Large intestine (tissue), 12 donors: ENCODE measurements at places on chromosomes 4 and X. TPM values are rescaled to one million over a fixed set of nuclear protein-coding genes. Genes with fewer than 3 reads are reported as not detected.

DNA sequence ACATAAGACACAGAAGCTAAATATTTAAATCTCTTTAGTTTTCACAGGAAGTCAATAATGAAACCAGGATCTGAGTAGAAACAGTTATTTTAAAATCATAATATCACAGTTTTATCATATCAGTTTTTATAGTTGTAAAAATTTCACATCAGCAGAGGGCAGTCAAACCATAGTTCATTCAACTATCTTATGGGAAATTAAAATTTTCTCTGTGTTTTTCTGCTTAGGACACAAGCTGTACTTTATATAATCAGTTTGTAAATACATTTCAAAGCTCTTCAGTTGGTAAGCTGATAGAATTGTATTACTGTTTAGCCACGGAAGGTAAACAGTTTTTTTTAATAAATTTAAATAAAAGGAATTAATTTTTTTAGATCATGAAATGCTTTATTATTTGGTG, 204.8 kb upstream of the NUDT6 start:
- DNase-seq: no peak

DNA sequence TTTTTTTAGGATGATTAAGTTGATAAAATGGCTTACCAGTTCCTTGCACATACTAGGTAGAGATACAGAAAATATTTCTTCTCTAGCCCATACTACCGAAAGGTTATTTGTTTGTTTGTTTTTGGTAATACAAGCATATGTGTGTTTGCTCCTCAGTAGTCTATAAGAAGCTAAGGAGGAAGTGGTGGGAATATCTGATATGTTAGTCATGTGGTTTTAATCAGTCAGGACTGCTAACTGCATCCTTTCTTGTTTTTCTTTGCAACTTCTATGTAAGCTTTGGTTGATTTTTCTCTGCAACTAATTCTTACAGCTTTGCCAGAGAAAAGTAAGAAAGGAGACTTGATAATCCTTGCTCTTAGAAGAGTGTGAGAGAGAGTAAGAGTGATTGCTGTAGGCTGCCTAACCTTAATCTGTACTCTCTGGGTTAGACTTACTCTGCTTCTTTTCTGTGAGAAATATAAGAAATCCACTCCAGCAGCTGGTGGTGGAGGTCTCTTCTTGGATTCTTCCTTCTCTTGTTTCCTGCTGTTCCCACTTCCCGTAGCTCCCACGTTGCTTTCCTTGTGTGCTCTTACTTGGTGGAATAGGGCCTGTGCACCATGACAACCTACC, 28.3 kb downstream of the SEPTIN11 start:
- DNase-seq: no peak

GRCh38 chr4:115938764-115939443, 825.5 kb upstream of the NDST4 start:
- DNase-seq: no peak

DNA sequence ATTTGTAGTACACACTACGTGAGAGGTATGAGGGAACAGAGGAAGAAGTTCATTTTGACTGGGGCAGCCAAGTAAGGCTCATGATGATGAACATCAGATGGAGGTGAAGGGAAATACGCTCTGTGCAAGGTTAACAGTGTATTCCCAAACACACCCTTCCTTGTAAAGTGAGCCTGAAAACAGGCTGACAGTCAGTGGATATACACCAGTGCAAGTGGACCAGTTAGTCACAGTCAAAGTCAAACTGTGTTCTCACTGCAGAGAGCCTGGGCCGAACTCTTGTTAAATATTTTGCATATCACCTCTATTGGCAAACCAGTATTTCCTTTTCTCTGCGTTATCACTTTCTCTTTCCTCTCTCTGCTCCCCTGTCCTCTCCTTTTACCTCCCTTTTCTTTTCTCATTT, 23.4 kb upstream of the RHOH start:
- no peak for DNase-seq

PRICKLE3 gene
- 5.7 TPM for polyA plus RNA-seq

ZNF711 gene
- 42.0 TPM for polyA plus RNA-seq
